ENCODE measurements at places on chromosomes 7 and 10.

DNA sequence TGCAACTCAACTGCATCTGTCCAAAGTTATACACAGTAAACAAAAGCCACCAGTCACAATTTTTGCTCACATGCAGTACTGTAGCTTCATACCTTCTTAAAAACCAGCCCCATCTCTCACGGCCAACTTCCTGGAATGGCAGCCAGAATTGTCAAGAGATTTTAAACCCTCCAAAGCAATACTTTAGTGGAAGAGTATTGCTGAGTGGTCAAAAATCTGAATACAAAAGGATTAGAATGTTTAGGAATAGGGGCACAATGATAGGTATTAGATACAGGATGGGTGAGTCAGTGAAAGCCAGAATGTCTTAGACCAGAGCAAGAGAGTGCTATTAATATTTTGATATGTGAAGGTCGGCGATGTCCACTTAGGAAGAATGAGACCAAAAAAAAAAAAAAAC is 193.9 kb downstream of the AGMO start:
- DNase-seq, result no peak

DNA sequence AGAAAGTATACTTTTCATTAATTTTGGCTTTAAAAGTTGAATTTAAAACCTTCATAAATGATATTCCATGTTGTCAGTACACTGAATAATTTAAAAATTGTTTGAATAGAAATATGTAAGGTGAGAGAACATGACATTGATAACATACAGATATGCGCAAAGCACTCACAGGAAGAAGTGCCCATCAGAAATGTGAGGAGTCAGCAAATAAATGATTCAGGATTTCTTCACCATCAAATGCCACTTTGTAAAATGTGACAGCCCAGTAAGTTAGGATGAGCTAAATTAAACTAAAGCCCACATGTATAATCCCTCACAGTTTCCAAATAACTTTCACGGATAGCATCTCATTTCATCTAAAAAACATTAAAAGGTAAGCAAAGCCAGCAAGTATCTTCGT is 417.6 kb downstream of the MAGI2 start:
- no peak for DNase-seq

DNA sequence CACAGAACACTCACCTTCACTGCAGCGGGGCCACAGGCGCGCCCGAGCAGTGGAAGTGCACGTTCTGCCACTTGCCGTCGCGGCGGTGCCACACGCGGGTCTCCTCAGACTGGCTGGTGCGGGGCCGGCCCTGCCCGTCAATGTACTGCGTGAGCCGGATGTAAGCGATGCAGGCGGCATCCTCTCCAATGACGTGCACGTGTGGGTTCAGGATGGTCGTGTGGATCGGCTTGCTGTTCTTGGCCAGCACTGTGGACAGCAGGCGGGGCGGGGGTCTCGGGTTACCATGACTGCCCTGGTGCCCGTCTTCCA is 19.2 kb downstream of the YKT6 start:
- DNase-seq, result no peak

DNA sequence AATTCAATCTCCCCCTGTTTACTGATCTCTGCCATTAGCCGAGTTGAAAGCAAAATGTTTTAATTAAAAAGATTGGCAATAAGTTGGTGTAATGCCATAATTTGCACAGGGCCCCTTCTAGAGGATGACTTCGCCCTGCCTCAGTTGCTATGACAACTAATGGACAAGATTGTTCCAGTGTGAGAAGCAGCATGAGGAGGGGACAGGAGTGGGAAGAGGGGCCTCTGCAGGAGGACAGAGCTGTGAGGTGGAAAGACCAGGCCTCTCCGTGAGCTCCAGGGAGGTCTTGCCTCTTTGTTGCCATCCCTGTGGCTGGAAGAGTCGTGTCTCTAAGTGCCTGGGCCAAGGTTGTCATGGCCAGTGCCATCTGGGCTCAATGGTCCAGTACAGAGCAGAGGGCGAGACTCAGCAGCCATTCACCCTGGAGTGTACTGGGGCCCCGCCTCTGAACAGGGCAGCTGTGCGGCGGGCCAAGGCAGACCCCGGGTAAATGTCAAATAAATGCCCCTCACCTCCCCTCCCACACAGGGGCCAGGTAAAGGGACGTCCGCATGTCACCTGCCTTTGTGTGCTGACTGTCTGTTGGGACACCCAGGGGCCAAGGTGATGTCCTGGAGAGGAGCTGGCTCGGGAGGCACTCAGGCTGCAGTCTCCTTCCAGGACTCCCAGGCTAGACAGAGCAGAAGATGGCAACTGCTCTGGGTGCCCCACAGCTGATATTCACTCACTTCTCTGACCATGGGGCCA is 97.0 kb upstream of the RET start:
- DNase-seq, result no peak

DNA sequence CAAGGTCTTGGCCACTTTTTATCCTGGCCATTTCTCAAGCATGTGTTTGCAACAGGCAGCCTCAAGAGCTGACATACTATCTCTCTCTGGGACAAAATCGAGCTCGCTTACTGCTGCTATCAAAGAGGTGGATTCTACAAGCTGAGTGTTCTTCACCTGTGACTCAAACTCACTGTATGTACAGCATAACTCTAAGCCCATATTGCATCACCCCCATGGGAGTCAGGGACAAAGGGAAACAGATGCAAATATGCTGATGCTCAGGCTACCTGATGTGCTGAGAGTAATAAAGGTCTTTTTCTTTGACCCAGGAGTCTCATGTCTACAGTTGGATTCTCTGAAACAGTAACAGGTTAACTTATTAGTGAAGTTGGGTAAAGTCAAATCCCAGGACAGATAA is 45.2 kb downstream of the PCLO start:
- DNase-seq, result no peak

DNA sequence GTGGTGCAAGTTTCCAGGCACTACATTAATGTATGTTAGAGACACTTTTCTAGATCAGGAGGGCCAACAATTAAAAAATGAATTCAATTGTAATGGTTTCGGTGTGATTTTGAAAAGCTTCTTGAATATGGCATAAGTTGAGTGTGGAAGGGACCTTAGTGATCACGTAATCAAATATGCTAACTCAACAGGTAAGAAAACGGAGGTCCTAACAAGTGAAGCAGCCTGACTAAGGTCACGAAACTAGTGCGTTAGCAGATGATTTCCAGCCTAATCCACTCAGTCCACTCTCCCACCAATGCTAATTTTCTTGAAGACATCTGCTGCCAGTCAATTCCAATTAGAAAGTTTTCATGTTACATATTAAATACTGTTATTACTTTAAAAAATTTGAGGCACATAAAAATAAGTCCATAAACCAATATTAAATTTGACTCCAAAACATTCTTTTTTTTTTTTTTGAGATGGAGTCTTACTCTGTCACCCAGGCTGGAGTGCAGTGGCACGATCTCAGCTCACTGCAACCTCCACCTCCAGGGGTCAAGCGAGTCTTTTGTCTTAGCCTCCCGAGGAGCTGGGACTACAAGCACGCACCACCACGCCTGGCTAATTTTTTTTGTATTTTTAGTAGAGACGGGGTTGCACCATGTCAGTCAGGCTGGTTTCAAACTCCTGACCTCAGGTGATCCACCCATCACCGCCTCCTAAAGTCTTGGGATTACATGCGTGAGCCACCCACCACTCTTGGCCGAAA is 2.3 kb upstream of the RSBN1L start:
- DNase-seq, result no peak

Data from HFF-Myc (cell line).